ENCODE measurements at places on chromosomes 6 and 20.

DNA sequence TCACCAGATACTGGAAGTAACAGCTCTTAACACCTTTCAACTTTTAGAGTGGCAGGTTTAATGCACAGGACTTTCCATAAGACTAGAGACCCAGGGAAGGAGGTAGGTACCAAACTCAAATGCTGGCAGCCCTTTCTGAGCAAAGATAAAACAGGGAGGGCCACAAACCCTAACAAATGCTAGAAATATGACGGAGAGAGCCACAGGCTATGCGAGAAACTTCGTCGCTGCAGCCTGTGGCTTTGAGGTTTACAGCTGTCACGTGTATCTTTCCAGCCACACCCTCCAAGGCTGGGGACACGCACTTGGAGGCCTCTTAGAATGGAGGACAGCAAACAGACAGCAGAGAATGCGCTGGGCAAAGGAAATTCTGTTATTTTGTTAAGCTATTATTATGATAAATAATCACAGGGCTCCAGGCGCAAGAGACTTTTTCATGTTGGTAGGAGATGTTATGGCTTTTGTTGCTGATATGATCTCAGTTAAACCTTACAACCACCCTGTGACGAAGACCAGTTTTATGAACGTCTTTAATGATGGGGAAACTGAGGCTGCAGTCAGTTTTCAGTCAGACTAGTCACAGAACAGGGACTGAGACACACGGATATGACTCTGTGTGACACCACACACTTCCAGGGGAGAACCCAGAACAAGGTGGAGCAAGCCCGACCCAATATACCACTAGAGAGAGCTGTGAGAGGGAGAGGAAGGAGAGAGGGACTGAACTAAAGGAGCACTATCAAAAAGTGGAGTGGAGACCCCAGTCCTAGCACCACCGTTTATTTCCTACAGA is 2.0 kb downstream of the TRAM2 start:
- DNase-seq: peak; percentile 40

- DNase-seq: no peak
Observed at GRCh38 chr6:347232-347631, 44.3 kb upstream of the IRF4 start.

DNA sequence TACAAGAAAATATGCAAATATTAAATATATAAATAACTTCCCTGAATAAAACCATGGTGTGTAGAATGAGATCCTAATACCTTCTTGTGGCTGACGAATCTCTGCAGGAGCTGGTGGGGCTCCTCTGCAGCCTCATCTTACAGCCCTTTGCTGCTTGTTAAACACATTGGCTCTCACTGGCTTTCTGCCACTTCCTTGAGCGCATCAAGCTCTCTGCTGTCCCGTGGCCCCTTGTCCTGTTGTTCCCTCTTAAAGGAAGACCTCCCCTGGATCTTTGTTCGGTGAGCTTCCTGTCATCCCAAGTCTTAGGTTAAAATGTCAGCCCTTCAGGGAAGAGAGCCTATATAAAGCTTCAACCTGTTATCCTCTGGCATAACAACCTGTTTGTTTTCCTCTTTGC is 519.6 kb downstream of the DOK5 start:
- DNase-seq: no peak

DNA sequence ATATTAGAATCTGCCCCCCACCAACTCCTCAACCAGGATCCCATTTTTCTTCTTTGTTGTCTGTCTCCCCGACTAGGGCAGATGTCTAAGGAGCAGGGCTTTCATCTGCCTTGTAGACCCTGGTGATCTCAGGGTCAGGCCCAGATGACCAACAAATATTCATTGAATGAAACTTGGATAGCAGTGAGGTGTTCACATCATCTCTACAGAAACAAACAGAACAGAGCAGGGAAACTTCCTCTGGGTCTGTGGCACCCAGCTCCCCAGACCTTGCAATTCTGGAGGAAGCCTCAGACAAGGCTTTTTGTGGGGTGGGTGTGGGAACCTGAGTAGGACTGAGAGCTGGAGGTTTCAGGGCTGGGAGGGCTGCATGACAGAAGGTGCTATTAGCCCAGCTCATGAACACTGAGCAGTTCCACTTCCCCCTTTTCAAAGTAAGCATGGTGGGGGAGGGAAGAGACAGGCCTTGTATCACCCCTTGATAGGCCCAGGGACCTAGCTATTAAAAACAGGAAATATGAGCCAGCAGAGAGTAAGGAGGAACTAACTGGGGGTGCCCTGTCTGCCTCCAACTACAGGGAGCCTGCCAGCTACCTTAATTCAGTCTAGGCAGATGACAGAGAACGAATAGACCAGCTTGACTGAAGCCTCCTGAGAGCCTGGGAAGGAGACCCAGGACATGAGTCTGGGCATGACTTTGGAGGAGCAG is 37.3 kb upstream of the TOP1 start:
- no peak for DNase-seq

DNA sequence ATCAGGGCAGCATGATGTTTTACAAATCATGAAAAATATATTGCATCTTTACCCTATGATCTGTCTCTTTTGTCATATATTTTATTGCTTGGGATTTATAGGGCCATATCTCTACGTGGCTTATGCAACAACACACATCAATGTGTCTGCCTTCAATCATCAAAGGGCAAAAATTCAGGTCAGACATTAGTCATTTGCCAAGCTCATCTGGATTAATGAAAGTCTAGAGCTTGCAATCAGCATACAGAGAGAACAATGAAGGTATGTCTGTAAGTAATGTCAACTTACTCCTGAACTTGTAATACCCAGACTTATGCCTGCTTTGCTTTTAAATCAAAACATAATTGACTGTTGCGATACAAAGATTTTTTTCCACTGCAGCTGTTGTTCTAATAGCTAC is 282.7 kb downstream of the HAO1 start:
- no peak for DNase-seq

GRCh38 chr6:129493354-129493902 is 216.5 kb downstream of the ARHGAP18 start:
- no peak for DNase-seq

GRCh38 chr20:63635431-63636141 is 8.7 kb upstream of the GMEB2 start:
- DNase-seq: peak; percentile 63

DNA sequence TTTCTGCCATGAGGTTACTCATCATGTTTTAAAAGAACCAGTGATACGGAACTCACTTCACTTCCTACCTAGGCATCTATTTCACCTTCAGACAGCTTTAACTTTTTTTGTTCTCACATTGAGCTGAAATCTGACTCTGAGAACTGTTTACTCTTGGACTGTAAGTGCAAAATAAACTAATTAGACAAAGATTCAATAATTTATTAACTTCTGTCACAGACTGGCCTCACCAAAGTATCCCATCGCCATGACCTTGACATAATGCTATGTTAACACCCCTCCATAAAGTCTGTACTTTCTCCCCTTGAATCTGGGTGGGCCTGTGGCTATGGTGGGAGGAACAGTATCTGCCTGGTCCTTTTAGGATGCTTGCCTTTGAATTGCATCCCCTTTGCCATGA is 448.1 kb downstream of the CBLN4 start:
- no peak for DNase-seq

GRCh38 chr6:125835221-125835744 is 44.5 kb downstream of the NCOA7 start:
- no peak for DNase-seq

GRCh38 chr6:1593286-1593957 is 16.3 kb upstream of the FOXC1 start:
- no peak for DNase-seq

GRCh38 chr20:51065615-51066014 is 42.7 kb upstream of the KCNG1 start:
- no peak for DNase-seq

- DNase-seq: peak; percentile 88
Observed at GRCh38 chr6:157764178-157765068, 58.6 kb upstream of the SNX9 start.

- DNase-seq: peak; percentile 82
Observed at GRCh38 chr6:44072959-44073611, 54.2 kb downstream of the MRPL14 start.

DNA sequence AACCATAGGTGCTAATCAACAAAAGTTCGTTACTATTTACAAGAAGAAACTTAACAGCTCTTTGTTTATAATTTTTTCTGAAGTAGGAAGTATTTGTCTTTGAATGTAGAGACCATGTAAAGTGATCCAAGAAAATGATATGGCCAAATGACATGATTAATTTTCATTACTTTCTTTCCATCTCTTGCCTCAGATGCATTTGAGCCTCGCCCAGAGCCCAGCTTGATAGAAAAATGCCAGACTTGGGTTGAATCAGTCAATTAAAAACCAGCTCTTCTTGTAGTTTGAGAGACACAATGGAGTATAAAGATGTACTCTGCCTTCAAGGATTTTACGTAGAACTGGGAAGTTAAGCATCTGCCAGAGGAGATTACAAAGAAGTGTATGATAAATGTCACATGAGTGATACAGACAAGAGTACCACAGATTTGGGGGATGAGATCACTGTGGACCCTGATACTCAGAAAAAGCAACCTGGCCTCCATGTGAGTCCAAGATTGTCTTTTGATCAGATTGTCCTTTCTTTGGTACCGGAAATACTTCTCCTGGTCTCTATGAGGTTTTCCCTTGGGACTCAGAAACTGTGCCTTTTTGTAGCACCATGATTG is 92.5 kb upstream of the SUPT3H start:
- DNase-seq: no peak

GRCh38 chr20:62205618-62206387 is 14.3 kb downstream of the HRH3 start:
- no peak for DNase-seq

DNA sequence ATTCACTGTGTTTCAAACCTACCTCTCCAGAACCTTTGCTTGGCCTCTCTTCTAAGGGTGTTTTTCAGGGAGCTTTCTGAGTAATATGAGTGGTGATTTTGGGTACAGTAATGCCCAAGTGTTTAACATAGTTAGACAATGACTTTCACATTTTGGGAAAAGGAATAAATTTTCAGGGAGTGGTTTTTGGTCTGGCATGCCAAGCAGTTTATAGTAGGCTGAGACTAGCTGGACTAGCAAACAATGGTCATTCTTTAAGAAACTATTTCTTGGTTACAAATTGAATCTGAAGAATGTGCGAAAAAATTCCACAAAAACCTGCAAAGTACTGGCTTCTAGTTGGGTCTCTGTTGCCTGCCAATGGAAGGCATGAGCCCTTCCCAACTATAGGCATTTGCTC is 15.4 kb downstream of the FNDC1 start:
- no peak for DNase-seq

DNA sequence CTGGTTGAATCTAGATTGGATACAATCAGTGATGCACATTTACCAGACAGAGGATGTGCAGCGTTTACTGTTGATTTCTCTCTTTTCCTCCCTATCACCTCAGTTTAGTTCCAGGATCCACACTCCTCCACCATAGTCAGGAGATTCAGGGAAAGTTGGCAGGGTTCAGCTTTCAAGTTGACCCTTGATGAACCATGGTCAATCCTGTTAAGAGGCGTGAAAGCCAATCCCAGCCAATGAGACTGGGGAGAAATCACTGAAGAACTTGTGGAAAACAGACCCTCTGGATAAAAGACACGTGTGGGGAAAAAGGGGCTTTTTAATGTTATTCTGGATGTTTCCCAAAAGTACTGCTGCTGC is 19.2 kb upstream of the SCP2D1 start:
- DNase-seq: no peak

GRCh38 chr20:43244647-43245046 is 54.9 kb upstream of the PTPRT start:
- no peak for DNase-seq

- no peak for DNase-seq
Observed at GRCh38 chr6:30557683-30557981, 537 bp downstream of the PRR3 start.

DNA sequence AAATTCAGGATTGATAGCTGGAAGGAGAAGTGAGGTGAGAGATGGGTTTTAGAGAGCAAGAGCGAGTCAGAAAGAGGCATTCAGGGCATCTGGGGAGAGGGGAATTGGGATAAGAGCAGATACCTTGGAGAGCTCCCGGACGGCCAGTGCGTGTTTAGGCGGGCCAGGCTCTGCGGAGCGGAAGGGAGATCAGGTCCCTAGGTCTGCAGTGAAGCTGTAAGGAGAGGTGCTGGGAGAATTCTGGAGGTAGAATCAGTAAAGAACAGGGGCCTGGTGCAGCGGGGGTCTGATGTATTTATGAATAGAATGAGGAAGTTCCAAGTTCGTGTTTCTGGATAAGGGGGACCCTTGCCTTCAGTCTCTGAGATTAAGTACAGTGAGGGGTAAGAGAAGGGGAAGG is 47.4 kb upstream of the FAM83D start:
- no peak for DNase-seq

GRCh38 chr6:32109114-32109764 is at the start of gene TNXB:
Gene TNXB, minus strand, starts transcription at chr6:32109338. Its CDS starts 11,140 bp downstream, at chr6:32098198.
- no peak for DNase-seq

GRCh38 chr6:161406646-161407045 is 132.8 kb upstream of the AGPAT4 start:
- no peak for DNase-seq

DNA sequence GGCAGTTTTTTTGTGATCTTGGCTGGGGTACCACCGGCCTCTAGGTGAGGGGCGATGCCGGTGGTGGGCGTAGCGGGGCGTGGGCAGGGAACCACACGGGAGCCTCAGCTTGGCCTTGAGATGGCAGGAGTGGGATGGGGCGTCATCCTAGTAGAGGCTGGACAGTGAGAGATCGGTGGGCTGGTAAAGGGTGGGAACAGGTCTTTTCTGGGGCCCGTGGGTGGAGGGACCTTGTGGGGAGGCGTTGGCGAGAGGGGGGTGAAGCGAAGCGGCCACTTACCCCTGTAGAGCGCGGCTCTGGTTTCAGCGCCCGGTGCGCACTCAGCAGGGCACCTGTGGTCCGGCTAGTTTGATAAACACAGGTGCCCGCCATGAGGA is 12.0 kb downstream of the ITPR3 start:
- DNase-seq: no peak

DNA sequence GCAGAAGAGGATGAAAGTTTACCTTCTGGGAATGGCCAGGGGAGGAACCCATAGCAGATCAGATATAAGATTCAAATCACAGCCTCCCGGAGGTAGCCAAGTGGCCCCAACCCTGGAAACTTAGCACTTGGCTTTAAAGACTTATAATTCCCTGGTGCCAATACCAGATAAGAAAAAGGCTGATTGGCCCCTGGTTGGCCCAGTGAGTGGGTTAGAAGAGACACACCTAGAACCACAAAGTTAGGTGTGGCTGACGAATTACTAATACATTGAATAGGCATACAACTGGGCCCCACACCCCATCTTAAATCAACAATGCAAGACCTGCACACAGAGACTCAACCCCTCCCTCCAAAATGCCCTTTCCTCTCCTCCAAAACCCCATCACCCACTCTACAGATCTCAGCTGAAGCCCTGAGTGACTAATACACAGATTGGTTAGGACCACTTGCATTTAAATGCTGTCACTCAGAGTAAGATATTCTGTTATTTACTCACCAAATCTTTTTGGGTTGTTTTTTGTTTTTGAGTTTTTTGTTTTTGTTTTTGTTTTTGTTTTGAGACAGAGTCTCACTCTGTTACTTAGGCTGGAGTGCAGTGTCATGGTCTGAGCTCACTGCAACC is 315.4 kb upstream of the JARID2 start:
- no peak for DNase-seq
